ENCODE measurements at places on chromosomes 1 and 21. TPM values are rescaled to one million over a fixed set of nuclear protein-coding genes. Genes with fewer than 3 reads are reported as not detected.
A peak's percentile ranks its signal among the peaks of the same experiment; 100 is the strongest.

DNA sequence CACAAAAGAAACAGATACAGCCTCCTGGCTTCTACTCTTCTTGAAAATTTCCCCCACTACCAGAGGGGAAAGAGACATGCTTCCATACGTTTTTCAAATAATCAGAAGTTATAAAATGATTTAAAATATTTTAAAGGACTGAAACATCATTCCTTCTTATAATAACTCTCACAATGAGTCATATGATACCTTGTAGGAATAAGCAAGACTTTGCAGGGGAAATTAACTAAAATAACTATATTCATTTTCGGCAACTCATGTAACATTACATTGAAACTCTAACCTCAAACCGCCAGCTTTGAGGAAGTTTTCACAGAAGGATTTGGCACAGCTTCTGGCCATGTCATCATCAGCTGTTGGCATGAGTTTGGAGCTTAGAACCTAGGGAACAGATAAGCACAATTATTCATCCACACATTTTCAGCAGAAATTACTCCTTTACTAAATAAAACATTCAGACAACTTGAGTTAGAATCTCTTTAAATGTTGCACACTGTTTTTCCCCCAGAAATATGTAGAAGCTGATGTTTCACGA is 85.9 kb downstream of the USP24 start:
- H3K4me1 ChIP-seq = no peaks in the 10 kb centered on the region
- no peak overlapping the region for H3K4me3 ChIP-seq
- no peaks in the 10 kb centered on the region for H3K27me3 ChIP-seq
- no peak overlapping the region for H3K27ac ChIP-seq
- DNase-seq = no peak

- no peaks in the 10 kb centered on the region for H3K27me3 ChIP-seq
- H3K4me1 ChIP-seq = no peaks in the 10 kb centered on the region
- no peak overlapping the region for H3K4me3 ChIP-seq
- H3K27ac ChIP-seq = peak overlapping the region; percentile 50
- H3K36me3 ChIP-seq = peaks cover 68% of the 10 kb centered on the region
Measured at GRCh38 chr1:183218971-183219615, 33.0 kb downstream of the LAMC2 start.

C1orf141 gene
- polyA plus RNA-seq = 0.22 TPM

GRCh38 chr1:115364780-115365155 is 26.7 kb upstream of the NGF start:
- no peaks in the 10 kb centered on the region for H3K4me1 ChIP-seq
- H3K4me3 ChIP-seq = no peak overlapping the region
- no peaks in the 10 kb centered on the region for H3K27me3 ChIP-seq
- H3K36me3 ChIP-seq = no peaks in the 10 kb centered on the region
- peak overlapping the region; percentile 17 for H3K27ac ChIP-seq
- no peak for DNase-seq

- no peak overlapping the region for H3K27ac ChIP-seq
- no peaks in the 10 kb centered on the region for H3K4me1 ChIP-seq
- no peaks in the 10 kb centered on the region for H3K27me3 ChIP-seq
- DNase-seq = no peak
- no peak overlapping the region for H3K4me3 ChIP-seq
Measured at GRCh38 chr1:224786533-224787250, 142.8 kb upstream of the DNAH14 start.

DNA sequence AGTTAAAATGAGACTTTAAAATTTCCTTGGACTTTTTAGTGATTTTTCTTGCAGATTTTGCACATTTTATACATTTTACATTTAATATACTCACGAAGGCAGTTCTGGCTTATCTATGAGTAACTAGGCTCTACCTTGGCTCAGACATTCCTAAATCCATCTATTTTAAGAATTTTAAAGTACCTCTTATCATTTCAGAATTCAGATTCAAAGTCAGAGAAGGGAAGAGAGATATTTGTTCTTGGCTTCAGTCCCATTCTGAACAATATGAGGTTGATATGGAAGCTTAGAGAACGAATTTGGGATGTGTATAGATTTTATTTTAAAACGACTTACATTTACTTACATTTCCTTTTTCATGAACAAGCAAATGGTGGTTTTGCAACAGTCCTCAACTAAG is 230.2 kb downstream of the LMO4 start:
- no peak overlapping the region for H3K4me3 ChIP-seq
- no peaks in the 10 kb centered on the region for H3K36me3 ChIP-seq
- no peaks in the 10 kb centered on the region for H3K27me3 ChIP-seq
- DNase-seq = no peak

- DNase-seq = peak; percentile 55
- peak overlapping the region; percentile 98 for H3K4me3 ChIP-seq
- H3K27me3 ChIP-seq = no peaks in the 10 kb centered on the region
- H3K36me3 ChIP-seq = no peaks in the 10 kb centered on the region
- peak overlapping the region; percentile 99 for H3K27ac ChIP-seq
- H3K4me1 ChIP-seq = peaks cover 25% of the 10 kb centered on the region
Measured at GRCh38 chr1:207750631-207751305, 1.1 kb upstream of the CD46 start.

DNA sequence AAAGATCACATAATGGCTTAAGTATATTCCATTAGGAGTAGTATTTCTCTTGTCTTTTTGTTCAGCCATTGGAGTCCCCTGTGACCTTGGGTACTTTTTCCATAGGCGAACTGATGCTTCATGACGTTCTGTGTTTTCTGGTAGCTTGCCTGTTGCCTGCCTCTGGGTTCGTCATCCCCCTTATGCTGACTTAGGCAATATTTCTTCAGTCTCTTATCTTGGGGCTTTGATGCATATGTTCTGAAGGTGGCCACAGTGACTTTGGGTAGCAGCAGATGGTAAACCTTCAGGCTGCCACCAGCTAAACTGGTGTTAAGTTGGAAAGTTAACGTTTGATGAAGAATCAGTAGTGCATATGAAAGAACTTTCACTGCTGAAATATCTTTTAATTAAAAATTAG is 170.2 kb downstream of the RPS6KC1 start:
- no peaks in the 10 kb centered on the region for H3K27me3 ChIP-seq
- no peak for DNase-seq
- no peaks in the 10 kb centered on the region for H3K36me3 ChIP-seq
- H3K4me3 ChIP-seq = no peak overlapping the region

TNFAIP8L2 gene
- 5.0 TPM for polyA plus RNA-seq

GRCh38 chr1:9279172-9279840 is 13.4 kb upstream of the SPSB1 start:
- DNase-seq = peak; percentile 88
- peak overlapping the region; percentile 90 for H3K27ac ChIP-seq
- peaks cover 41% of the 10 kb centered on the region for H3K4me1 ChIP-seq
- H3K4me3 ChIP-seq = no peak overlapping the region

DNA sequence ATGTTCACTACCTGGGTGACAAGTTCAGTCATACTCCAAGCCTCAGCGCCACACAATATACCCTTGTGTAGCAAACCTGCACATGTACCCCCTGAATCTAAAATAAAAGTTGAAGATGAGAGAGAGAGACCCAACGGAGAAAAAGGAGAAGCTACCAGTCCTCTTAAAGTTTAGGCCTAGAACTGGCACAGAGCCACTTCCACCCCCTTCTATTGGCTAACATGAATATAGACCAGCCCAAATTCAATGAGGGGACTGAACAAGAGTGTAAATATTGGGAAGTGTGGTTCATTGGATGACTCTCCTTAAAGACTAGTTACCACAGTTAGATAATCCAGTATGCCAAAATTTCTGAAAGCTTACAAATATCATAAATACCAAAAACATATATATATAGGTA is 139.9 kb upstream of the ATP1B1 start:
- H3K4me3 ChIP-seq = no peak overlapping the region
- DNase-seq = no peak
- no peaks in the 10 kb centered on the region for H3K36me3 ChIP-seq
- H3K27me3 ChIP-seq = no peaks in the 10 kb centered on the region
- no peak overlapping the region for H3K27ac ChIP-seq

DNA sequence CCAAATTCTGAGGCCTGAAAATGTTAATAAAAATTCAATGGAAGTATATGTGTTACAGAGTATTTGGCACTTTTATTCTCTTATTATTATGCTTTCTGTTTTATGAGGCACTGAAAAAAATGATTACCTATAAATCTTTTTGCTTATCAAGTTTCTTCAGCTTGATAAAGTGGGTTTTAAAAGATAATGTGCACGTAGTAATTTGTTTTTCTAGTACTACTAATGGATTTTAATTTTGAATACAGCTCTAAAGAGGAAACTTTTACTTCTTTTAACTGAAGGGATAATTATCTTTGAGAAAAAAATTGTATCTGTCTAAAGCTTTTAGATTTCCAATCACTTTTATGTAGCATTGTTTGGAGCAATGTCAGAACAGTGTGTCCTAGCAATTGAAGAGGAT is 211.4 kb upstream of the L1TD1 start:
- H3K27ac ChIP-seq = no peak overlapping the region
- H3K4me1 ChIP-seq = no peaks in the 10 kb centered on the region
- DNase-seq = no peak
- no peaks in the 10 kb centered on the region for H3K36me3 ChIP-seq

DNA sequence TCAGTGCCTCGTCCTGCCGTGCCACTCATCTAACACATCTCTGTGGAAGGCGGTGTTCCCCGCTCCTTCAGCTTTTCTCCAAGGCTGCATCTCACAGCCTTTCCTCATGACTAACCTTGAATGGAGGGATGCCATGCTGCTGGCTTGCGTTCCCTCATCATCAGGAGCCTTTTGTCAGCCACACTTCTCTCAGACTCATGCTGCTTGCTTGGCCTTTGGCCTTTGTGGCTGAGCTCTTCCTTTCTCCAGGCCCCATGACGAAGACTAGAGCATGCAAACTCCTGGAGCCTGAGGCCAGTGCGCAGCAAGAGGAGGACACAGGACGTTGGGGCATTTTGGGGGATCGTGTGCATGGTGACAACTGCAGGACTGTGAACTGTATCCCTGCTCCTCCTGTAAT is 70.8 kb downstream of the SYT2 start:
- DNase-seq = no peak
- peaks cover 51% of the 10 kb centered on the region for H3K4me1 ChIP-seq
- H3K36me3 ChIP-seq = no peaks in the 10 kb centered on the region
- H3K4me3 ChIP-seq = no peak overlapping the region
- H3K27me3 ChIP-seq = peaks cover 28% of the 10 kb centered on the region

- no peaks in the 10 kb centered on the region for H3K27me3 ChIP-seq
- H3K4me1 ChIP-seq = no peaks in the 10 kb centered on the region
- H3K4me3 ChIP-seq = no peak overlapping the region
Measured at GRCh38 chr1:245217853-245218608, 63.2 kb downstream of the KIF26B start.

DNA sequence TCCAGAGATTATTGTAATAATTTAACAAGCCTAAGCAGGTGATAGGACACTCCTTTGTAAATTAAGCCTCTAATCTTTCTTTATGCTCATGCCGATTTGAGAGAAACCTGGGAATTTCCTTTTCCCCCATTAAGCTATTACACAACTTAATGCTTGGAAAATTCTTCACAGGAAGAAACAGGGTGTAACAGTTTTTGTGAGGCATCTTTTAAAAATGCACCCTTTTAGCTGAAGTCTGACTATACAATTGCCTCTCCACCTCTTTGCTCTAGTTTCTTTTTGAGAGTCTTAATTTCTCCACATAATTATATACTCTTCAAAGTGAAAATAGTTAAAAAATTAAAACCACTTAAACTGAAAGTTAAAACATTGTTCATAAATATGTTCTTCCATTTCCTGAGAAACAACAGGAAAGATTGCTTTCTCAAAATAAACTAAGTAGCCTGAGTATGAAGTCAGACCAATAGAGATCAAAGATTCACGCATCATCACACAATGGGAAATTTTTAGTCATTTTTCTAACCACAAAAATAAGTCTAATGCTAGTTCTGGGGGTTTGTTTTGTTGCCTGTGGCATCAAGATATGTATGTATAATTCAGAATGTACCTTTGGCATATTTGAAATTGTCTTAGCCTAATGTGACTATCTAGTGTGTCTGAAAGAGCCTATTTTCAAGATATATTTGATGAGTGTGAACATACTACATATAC is 34.7 kb downstream of the LRRC8D start:
- no peak overlapping the region for H3K27ac ChIP-seq
- no peak for DNase-seq
- no peak overlapping the region for H3K4me3 ChIP-seq
- H3K36me3 ChIP-seq = peaks cover 11% of the 10 kb centered on the region

DNA sequence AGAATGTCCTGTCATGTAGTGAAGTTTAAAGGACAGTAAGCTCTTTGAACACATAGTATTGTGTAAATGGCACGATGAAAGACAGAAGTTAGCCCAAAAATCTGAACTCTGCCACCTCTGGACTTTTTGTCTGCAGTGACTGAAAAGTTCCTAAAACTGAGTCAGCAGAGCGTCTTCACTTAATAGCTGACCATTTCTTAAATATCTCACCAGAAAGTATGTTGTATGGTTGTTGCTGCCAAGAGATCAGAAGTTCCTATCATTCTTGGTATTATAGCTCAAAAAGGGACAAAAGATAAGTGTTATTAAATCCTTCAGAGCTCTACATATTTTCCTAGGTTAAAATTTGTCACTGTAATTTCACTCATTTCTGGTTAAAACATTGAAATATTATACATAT is 1003.0 kb downstream of the TTLL7 start:
- H3K27ac ChIP-seq = no peak overlapping the region
- H3K36me3 ChIP-seq = no peaks in the 10 kb centered on the region
- no peaks in the 10 kb centered on the region for H3K4me1 ChIP-seq
- H3K4me3 ChIP-seq = no peak overlapping the region
- no peak for DNase-seq
- H3K27me3 ChIP-seq = no peaks in the 10 kb centered on the region

- H3K27me3 ChIP-seq = no peaks in the 10 kb centered on the region
- H3K4me1 ChIP-seq = no peaks in the 10 kb centered on the region
- no peak overlapping the region for H3K4me3 ChIP-seq
Measured at GRCh38 chr1:221701570-221702186, 40.2 kb downstream of the DUSP10 start.

GRCh38 chr1:6485168-6486101 is 6.0 kb downstream of the PLEKHG5 start:
- H3K27me3 ChIP-seq = peaks cover 16% of the 10 kb centered on the region
- DNase-seq = peak; percentile 47
- no peak overlapping the region for H3K27ac ChIP-seq
- peaks cover 42% of the 10 kb centered on the region for H3K4me1 ChIP-seq
- H3K36me3 ChIP-seq = no peaks in the 10 kb centered on the region

OR6N1 gene
- not detected for polyA plus RNA-seq

- no peaks in the 10 kb centered on the region for H3K4me1 ChIP-seq
- H3K27me3 ChIP-seq = no peaks in the 10 kb centered on the region
- no peak overlapping the region for H3K4me3 ChIP-seq
- H3K36me3 ChIP-seq = no peaks in the 10 kb centered on the region
Measured at GRCh38 chr1:66503841-66504470, 30.0 kb upstream of the SGIP1 start.

DNA sequence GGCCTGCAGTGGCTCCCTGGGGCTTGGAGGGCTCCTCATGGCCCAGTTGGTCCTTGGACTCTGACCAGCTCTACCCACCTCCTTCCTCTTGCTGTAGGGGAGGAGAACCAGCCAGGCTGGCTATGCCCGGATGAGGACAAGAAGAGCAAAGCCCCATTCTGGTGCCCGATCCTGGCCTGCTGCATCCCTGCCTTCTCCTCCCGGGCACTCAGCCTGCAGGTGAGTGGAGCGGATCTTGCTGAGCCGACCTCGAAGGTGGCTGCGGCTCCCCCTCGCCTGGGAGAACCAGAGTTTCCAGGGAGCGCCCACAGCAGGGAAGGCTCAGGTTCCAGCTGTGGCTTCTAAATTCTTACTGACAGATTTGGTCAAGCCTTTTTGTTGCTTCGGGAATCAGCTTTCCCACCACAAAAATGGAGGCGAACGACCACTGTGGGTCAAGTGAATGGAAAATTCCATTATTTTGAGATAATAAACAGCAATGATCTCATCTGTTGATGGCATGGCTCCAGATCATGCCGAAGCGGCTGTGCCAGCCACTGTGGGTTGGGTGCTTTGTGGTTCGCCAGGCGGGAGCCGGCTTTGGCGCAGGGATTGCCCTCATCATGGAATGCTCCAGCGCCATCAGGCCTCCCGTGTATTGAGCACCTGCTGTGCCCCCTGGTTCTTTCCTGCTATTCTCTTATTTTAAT is 106.5 kb upstream of the ACTL8 start:
- H3K27me3 ChIP-seq = no peaks in the 10 kb centered on the region
- H3K4me3 ChIP-seq = no peak overlapping the region
- H3K4me1 ChIP-seq = no peaks in the 10 kb centered on the region
- H3K27ac ChIP-seq = no peak overlapping the region

PIK3C2B gene
- polyA plus RNA-seq = 26.3 TPM

Measured in large intestine (tissue), 12 donors.